ENCODE measurements at places on chromosomes 3 and 15.

DNA sequence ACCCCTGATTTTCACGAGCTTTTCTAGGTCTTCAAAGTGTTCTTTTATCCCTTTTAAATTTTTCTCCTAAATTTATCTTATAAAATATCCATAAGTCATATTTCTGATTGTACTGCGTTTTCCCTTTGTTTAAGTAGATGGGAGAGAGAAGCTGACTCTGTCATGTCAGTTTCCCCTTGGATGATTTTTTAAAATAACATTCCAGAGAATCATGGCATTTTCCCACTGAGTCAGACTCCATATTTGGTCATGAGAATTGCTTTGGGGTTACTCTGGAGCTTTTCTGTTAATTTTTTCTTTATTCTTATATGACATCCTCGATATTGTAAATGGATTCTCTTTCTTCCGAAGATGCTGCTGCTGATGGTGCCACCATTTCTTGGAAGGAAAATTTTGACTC lies 28.6 kb upstream of the UMPS start:
- peak; percentile 63 for DNase-seq

- peak; percentile 38 for DNase-seq
Measured at GRCh38 chr15:67575039-67575502, 32.6 kb downstream of the MAP2K5 start.

GRCh38 chr3:45127130-45127822 lies 18.9 kb downstream of the CDCP1 start:
- no peak for DNase-seq

DNA sequence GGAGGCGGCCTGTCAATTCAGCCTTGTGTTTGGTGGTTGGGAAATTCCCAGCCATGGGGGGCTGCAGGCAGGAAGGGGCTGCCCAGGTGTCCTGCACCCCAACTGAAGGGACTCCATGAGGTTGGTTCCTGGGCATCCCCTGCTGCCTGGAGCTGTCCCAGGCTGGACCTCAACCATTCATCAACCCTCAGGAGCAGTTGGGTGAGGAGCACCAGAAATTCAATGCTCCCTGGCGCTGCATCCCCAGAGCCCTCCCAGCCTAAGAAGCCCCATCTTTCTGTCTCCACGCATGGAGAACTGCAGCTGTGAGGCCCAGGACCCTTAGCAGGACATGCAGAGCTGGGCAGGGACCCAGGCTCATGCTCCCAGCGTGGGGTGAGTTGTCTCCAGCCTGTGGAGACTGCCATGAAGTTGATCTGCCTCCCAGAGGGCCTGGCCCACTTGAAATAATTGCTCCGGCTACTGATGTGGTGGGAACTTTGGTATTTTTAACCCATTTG lies 8.0 kb upstream of the SEMA3B start:
- DNase-seq = no peak

DNA sequence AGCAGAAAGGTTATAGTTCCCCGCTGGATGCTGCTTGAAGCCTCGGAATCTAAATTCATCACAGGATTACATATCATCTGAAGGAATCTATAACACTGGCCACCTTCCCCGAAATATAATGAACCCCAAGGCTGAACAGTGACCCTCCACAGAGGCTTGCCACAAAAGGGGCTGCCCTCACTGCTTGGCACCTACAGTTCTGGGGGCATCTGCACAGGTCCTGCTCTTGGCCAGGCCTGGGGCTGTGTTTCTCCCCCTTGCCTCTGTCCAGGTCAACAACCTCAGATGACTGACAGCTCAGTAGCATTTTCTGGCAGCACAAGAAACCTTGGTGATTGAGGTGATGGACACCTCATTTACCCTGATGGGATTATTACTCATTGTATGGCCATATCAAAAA lies 1.5 kb upstream of the ADAMTS17 start:
- DNase-seq = no peak

DNA sequence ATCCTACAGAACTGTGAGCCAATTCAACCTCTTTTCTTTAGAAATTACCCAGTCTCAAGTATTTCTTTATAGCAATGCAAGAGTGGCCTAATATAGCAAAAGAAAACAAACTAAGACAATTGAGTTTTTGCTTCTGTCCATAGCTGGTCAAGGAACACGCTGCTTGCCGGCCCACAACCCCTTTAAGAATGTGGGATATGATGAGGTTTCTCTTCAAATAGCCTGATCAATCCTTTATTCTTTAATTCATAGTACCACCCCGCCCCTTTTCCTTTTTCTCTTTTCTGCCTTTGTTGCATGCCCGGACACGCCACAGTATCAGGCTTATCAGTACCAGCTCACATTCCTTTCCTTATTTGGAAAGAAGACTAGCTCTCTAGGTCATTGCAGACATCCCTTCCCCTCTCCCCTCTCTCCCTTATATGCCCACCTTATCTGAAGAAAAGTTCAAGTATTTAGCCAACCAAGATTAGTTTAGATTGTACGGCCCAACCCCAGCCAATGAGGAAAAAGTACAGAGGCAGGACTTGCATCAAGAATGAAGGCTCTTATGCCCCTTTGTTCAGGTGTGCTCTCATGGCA lies 404.5 kb downstream of the OCA2 start:
- no peak for DNase-seq

DNA sequence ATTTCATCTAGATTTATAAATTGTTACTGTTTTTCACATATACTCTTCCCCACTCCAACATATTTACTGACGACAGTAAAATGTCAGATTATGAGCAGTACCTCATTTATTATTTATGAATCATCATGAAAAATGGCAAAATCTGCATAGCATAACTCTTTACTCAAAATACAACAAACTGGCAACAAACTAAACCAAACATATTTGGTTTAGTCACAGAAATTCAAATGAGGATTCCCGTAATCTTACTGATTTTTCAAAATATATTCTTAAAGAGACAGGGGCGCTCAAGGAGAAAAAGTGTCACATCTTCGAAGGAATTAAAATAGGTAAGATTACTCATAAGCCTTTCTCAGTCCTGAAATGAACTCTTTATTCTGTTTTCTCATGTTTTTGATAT lies 3.0 kb upstream of the GPR87 start:
- no peak for DNase-seq

- peak; percentile 74 for DNase-seq
Measured at GRCh38 chr15:62742409-62743171, 300.0 kb upstream of the TPM1 start.

DNA sequence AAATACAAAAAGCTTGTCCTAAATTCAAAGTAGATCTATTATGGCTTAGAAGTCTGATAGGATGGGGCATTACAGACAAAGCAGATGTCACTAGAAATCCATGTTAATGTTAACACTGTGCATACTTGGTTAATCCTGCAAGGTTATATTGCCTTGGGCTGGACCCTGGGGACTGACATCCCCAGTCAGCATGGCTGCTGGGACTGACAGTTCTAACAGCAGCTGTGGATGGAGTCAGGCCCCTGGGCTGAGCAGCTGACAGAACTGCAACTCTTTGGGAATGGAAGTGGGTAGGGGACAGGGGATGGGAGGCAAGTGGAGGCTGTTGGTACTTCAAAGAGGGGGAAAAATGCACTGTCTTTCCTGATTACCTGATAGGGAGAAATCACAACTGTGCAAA lies 7.5 kb downstream of the P2RY1 start:
- no peak for DNase-seq

DNA sequence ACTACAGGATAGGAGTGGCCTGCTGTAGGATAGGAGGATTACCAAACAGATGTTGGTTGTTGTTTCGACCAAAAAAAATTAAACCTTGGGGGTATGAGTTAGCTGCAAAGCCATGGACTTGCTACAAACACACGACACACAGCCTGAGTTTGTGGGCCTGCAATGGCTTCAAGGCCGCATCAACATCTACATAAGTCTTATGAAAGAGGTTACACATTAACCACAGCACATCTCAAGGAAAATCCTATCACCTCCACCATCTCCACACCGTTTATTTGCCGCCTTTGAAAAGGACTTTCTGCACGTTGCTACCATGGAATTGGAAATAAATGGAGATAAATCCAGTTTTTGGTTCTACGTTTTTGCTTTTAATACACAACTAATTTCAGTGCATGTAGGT lies 23.0 kb downstream of the LRIG1 start:
- DNase-seq = no peak

DNA sequence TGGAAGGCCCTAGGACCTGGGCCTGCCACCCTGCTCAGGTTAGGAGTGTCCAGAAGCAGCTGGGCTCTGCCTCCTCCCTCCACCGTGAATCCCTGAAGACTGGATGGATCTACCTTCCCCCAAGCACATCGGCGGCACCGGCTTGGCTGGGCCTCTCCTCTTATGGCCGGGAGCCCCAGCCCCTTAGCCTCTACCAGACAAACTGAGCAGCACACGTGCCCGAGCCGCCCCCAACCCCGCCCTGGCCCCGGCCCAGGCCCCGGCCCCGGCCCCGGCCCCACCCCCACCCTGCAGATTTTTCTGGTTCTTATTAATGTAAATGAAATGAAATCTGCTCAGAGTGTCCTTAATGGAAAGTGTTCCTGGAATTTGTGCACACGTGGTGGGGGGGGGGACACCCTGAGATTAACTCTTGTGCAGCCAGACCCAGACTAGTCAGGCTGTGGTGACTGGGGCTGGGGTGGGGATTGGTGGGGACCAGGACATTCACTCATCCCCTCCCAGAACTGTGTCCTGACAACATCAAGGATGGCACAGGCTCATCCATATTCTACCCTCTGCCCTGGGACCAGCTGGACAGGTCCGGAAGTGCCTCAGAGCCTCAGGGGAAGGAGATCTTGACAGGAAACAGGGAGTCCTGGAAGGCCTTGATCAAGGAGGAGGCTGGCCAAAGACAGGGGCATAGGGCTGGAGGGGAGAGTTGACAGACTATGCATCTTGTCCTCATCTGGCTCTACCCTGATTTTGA lies 30.9 kb upstream of the SEMA3F start:
- no peak for DNase-seq

- no peak for DNase-seq
Measured at GRCh38 chr3:32899265-32899664, 52.2 kb upstream of the CCR4 start.

- peak; percentile 4 for DNase-seq
Measured at GRCh38 chr15:47812470-47812999, 95.2 kb downstream of the SEMA6D start.

- no peak for DNase-seq
Measured at GRCh38 chr3:184845819-184846218, 33.9 kb downstream of the VPS8 start.

- DNase-seq = no peak
Measured at GRCh38 chr3:46690798-46691197, 2.7 kb downstream of the ALS2CL start.

DNA sequence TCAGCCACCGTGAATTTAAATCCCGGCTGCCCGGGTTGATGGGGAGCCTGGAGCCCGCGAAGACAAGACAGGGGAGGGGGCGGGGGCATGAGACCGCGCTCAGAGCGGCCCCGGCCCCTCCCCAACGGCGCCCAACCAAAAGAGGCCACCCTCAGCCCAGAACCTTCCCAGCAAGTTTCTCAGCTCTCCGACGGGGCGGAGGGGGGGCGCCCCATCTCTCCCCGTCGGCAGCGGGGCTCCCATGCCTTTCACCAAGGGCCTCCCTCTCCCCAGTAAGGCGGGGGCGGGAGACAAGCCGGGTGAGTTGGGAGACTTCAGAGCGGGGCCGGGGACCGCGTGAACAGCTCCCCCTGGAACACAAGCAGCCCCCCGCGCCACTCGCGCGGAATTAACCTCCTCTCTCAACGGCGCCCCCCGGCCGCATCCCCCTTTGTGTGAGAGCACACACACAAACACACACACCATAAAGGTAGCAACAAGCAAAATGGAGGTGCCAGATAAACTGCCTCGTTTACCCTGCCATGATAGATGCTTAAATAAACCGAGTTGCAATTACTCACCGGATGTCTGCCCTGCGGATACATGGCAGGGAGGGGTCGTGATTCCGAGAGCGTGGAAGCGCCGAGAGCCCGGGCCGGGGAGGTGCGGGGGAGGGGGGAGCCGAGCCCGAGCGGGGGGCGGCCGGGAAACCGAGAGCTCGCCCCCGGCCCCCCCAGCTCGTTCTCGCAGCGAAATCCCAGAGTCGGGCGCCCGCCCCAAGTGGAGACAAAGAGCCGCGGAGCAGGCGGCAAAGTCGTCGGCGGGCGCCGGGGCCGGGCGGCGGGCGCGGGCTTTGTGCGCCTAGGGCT lies 1.3 kb downstream of the TLE3 start:
- DNase-seq = no peak
